ENCODE measurements at places on chromosomes 13 and 19. TPM values are rescaled to one million over a fixed set of nuclear protein-coding genes. Genes with fewer than 3 reads are reported as not detected.
A peak's percentile ranks its signal among the peaks of the same experiment; 100 is the strongest.

DNA sequence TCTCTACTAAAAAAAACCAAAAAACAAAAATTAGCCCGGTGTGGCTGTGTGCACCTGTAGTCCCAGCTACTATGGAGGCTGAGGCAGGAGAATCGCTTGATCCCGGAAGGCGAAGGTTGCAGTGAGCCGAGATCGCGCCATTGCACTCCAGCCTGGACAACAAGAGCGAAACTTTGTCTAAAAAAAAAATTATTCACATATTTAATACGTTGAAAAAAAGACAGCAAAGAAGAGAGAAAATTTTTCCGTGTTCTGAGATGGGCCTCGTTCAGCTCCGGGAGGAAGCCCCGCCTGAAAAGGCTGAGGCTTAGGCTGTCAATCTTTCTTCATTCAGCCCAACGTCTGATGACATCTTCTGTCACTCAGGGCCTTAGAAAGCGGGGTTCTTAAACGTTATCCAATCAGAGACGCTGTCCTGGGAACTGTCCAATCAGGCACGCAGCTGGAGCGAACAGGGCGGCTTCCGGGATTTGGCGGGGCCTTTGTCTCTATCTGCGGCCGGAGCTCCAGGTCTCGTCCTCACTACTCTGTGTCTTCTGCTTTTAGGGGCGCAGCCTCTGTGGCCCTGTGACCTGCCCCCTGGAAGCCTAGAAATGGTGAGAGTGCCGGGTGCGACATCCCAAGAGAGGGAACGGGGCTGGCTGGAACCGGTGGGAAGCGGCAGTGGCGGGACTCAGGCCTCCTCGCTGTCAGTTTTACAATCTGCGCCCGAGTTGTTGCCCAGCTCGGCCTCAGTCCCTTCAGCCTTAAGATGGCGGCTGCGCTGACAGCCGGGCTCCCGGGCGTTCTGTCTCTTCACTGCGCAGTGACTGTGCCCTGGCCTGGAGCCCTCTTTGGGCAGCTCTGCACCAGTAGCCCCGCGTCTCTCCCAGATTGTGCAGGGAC, at the start of gene ZNF726:
TSS of gene ZNF726 (plus strand) at position 485 of the 885 bp plus-strand sequence. CDS start at position 594, 109 bp downstream.
- peak; percentile 99 for ATAC-seq

DNA sequence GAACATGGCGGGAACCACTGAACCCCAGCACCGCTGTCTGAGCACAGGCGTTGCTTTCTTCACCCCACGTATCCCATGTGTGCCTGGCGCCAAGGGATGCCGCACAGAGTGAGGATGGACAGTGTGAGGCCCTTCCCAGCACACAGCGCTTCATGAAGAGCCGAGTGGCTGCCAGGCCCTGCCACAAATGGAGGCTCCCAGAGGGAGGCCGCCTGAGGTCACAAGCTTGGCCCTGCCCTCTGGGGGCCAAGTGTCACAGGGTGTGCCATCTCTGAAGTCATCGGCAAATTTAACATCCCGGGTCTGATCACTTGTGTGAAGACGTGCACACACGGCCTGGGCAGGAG, 24.4 kb downstream of the MPND start:
- ATAC-seq: no peak

- ATAC-seq: no peak
Observed at GRCh38 chr19:30222428-30222873, 149.7 kb upstream of the ZNF536 start.

DNA sequence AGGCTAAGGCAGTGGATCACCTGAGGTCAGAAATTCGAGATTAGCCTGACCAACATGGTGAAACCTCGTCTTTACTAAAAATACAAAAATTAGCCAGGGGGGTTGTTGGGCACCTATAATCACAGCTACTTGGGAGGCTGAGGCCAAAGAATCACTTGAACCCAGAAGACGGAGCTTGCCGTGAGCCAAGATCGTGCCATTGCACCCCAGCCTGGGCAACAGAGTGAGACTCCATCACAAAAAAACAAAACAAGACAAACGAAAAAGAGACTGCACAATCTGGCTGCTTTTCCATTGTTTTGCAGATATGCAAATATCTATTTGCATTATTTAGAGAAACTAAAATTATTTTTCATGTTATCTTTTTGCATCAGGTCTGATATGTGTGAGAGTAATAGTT, 83.6 kb downstream of the ZNF486 start:
- no peak for ATAC-seq

- ATAC-seq: no peak
Observed at GRCh38 chr13:75554981-75555380, 5.4 kb downstream of the UCHL3 start.

DNA sequence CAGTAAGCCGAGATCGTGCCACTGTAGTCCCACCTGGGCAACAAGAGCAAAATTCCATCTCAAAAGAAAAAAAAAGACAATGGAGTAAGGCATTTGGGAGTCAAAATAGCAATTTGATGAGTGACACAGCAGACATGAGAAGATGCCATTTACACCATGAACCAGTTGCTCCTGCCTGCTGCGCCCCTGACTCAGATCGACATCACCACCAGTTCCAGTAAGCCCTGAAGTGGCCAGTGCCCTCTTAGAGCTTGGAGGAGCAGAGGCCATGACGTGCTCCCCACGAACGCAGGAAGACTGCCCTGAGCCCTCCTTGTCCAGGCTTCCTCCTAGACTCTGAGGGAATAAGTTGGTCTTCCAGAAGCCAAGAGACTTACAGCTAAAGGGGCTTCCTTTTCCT, 339.2 kb downstream of the MYO16 start:
- no peak for ATAC-seq

GRCh38 chr19:46081928-46082727, 41.3 kb upstream of the IGFL4 start:
- ATAC-seq: peak; percentile 30

DNA sequence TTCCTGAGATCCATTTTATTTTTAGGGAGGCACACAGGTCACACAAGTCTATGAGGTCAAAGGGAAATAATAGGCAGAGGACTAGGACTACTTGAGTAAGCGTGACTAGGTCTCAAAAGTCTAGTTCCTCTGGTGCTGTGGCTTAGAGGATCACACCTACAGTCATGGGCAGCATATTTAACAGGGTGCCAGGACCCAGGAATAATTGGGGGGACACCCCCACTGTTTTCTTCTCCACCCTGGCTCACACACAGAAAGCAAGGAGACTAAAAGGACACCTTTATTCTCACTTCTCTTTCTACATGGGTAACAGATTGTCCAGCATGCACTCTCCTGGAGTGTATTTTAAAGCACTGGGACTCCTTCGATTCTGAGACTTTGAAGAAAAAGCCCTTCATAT, 26.2 kb downstream of the OXGR1 start:
- ATAC-seq: no peak

DNA sequence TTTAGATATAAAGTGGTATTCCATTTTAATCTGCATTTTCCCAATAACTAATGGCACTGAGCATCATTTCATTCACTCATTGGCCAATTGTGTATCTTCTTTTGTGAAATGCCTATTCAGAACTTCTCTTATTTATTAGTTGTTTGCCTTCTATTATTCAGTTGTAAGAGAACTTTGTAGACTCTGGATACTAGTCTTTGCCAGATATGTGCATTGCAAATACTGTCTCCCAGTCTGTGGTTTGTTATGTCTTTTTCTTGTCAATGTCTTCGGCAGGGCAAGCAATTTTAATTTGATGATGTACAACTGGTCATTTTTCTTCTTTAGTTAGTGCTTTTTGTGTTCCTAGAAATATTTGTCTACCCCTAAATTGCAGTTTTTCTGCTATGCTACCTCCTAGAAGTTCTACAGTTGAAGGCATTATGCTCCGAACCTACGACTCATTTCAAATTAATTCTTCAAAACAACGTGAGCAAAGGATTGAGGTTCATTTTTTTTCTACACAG, 115.9 kb downstream of the TSHZ3 start:
- ATAC-seq: no peak

- peak; percentile 3 for ATAC-seq
Observed at GRCh38 chr19:4059453-4059871, 7.2 kb downstream of the ZBTB7A start.

DNA sequence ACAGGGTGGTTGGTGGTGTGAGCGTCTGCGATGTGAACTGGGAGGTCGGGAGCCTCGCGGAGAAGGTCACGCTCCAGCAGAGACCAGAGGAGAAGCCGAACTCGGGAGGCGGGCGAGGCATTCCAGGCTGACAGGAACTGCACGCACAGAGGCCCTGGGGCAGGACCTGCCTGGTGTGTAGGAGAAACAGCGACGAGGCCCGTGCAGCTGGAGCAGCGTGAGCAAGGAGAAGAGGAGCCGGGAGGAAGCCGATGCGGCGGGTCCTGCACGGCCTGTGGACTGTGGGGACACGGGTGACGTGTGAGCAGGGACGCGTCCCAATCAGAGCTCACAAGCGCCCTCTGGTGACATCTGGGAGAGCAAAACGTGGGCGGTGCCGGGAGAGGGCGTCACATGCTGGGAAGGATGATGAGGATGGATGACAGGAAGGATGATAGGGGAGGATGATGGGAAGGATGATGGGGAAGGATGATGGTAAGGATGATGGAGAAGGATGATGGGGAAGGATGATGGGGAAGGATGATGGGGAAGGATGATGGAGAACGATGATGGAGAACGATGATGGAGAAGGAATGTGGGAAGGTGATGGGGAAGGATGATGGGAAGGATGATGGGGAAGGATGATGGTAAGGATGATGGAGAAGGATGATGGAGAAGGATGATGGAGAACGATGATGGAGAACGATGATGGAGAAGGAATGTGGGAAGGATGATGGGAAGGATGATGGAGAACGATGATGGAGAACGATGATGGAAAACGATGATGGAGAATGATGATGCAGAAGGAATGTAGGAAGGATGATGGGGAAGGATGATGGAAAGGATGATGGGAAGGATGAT, 16.1 kb upstream of the MADCAM1 start:
- ATAC-seq: peak; percentile 58

DNA sequence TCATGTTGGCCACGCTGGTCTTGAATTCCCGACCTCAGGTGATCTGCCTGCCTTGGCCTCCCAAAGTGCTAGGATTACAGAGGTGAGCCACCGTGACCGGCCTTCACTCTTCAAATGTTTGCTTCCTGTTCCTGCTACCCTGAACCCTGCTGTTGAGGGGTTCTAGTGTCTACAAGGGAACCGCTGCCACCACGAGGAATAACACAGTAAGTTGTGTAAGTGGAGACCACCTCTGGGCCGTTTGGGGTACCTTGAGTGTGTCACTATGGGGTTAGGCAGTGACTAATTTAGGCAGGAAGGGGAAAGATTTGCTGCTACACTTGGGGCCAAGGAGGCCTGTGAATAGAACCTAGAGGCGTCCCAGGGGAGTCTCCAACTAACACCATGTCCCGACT, 2.2 kb upstream of the MYADM start:
- ATAC-seq: no peak

GRCh38 chr13:76696370-76696769, 189.8 kb downstream of the KCTD12 start:
- no peak for ATAC-seq

DNA sequence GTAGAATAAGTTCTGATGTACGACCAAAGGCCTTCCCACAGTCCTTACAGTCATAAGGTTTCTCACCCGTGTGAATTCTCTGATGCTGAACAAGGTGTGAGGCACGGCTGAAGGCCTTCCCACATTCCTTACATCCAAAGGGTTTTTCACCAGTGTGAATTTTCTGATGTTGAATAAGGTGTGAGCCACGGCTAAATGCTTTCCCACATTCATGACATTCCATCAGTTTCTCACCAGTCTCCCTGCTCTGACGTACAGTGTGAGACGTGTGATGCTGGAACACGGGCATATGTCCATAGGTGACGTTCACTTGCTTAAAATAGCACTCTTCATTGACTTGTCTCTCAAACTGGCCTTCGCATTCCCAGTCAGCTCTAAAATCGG, 31.0 kb upstream of the COX7A1 start:
- no peak for ATAC-seq

- no peak for ATAC-seq
Observed at GRCh38 chr13:27631665-27632064, 10.0 kb downstream of the POLR1D start.

DNA sequence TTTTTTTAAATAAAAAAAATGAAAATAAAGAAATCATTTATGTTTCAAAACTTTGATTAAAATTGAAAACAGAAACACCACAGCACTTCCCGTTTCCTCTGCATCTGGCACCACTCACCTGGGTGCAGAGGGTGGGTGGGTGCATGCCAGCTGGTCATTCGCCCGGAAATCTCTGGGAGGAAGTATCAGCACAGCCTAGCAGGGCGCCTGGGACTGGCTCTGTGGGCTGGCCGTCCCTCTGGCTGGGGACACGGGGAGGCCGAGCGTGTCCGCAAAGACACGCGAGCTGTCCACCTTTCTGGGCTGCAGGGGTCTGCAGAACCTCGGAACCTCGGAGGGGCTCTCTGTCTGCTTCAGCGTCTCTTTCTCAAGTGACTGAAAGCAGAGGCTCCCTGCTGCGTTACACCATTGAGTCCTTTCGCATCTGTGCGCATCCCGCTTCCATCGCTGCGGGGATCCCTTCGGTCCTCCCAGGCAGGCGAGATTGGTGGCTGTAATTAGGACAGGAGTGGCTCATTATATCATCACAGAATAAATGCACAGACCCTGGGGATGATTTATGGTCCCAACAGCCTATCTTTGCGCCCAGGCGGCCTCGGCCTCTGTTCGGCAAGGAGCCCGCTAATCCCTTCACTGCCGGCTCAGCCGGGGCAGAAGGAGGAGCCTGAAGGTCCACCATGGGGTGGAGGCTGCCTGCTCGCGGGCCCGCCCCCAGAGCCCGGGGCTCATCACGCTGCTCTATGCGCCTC, 17.2 kb downstream of the CRTC1 start:
- peak; percentile 99 for ATAC-seq

- no peak for ATAC-seq
Observed at GRCh38 chr13:26964278-26965250, 204.0 kb upstream of the GPR12 start.

DNA sequence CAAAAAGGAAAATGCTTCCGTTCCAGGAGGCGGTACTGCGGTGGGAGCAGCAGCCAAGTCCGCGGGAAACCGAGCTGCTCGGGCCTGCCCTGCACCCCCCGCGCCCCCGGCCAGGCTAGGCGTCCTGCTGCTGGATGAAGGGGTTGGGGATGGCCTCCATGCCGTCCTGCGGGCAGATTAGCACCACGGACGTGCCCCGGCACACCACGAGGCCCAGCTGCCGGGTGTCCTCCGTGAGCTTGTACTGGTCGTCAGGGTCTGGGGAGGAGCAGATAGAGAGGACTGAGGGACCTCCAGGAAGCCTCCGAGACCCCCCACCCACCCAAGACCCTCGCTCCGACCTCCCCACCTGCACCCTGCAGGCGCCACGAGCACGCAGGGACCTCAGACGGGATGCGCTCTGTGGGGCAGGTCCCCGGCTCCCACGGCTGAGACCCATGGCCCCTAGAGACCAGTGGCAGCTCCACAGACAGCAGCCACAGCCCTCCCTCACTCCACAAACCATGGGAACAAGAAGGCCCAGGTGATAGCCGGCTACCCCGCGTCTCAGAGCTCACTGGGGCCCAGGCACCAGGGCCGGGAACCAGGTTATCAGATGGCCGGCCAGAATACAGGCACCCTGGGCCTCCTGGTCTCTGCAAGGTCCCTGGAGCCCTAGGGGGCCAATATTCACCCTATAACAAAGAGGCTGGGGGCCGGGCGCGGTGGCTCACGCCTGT, 6.7 kb downstream of the LSM7 start:
- ATAC-seq: no peak

- no peak for ATAC-seq
Observed at GRCh38 chr19:8370176-8371010, 6.4 kb downstream of the ANGPTL4 start.

GARIN5A gene
- 1.3 TPM for total RNA-seq

ZNF221 gene
- 18.0 TPM for total RNA-seq

ZNF615 gene
- total RNA-seq: 6.2 TPM

KANK3 gene
- total RNA-seq: 2.5 TPM

FXYD7 gene
- total RNA-seq: not detected

KLK6 gene
- 0.22 TPM for total RNA-seq

TEX26 gene
- not detected for total RNA-seq

Data from motor neuron (in vitro differentiated cells).